Ecto neural progenitor cell (in vitro differentiated cells): ENCODE measurements at places on chromosomes 3 and 15.

DNA sequence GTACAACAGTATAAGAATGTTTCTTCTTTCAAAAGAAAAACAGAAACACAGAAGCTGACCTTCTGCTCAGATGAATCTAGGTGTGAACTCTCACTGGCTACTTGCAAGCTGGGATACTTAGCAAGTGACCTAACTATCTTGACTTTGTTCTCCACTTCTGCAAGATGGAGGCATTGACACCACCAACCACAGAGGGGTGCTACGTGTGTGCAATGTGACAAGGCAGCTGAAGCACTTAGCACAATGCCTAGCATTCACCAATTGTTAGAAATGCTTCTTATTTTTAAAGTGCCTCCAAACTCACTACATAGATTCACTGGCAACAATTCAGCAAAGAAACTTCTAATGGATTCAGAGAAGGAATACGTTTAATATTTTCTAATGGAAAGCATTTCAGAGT, 331.4 kb upstream of the WNT5A start:
- DNase-seq: no peak

- no peak for DNase-seq
Measured at GRCh38 chr3:157868196-157868595, 238.0 kb downstream of the SHOX2 start.

GRCh38 chr3:41188306-41188705, 11.0 kb upstream of the CTNNB1 start:
- DNase-seq: no peak

DNA sequence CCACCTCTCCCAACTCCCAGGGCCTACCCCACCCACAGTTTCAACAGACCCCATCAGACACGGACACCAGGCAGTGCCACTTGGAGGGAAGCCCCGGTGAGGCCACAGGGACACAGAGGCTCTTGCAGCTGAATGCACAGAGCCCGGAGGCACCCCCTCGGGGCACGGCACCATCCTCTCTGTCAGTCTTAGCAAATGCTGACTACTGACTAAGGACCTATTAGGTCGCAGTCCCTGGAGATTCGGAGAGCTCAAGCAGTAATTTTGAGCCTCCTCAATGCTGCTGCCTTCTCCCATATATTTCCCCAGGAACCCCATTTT, 79.9 kb downstream of the VGLL4 start:
- no peak for DNase-seq

DNA sequence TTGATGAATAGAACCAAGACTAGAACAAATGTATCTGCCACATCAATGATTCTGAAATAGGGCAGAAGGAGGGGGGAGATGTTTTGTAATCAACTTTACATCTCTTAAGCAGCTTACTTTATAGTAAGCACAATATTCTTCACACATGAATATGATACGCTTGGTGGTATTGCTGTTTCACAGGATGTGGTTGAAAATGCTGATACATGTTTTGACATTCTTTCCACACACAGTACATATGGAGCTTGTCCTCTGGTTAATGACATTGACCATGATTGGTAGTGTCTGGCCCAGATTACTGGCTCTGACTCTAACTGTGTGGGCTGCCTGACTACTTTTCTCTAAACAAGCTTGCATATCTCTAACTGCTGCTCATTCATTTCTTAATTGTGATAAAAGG, 168.9 kb downstream of the KLHL25 start:
- DNase-seq: no peak

GRCh38 chr3:151305060-151305774, 11.4 kb downstream of the GPR87 start:
- DNase-seq: peak; percentile 63

- DNase-seq: no peak
Measured at GRCh38 chr3:78847603-78848002, 920.2 kb downstream of the ROBO1 start.

- DNase-seq: no peak
Measured at GRCh38 chr3:105842943-105843342, 25.9 kb downstream of the CBLB start.

DNA sequence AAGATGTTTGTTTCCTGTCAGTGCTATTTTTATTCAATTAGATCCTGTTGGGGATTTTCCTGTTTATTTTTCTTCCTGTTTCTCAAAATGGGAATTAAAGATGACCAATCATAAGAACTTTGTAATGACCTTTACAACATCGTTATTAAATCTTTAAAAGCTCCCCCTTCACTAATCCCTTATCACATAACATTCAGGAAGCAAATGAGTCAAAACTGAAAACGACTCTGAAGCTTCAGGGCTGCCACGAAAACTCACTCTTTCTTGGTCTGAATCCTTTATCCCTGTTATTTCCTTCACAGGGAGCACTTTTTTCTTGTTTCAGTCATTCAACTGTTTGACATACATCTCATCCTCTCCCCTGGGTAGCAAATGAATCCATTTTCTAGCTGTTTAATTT, 75.8 kb upstream of the MB21D2 start:
- no peak for DNase-seq

DNA sequence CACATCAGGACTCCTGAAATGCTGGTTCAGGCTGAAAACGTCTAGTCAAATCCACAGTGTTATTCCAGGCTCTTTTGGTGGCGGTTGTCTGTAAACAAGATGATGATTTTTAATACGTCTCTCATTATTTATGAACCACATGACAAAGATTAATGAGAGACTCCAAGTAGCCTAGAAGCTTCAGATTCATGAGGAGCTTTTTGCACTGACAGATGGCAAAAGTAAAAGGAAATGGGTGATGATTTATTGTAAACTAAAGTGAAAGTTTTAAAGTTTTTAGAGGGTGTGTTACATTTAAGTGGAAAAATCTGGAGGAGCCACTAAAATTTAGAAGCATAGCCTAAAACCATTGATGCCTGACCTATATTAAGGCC, 77.0 kb downstream of the BBX start:
- no peak for DNase-seq

DNA sequence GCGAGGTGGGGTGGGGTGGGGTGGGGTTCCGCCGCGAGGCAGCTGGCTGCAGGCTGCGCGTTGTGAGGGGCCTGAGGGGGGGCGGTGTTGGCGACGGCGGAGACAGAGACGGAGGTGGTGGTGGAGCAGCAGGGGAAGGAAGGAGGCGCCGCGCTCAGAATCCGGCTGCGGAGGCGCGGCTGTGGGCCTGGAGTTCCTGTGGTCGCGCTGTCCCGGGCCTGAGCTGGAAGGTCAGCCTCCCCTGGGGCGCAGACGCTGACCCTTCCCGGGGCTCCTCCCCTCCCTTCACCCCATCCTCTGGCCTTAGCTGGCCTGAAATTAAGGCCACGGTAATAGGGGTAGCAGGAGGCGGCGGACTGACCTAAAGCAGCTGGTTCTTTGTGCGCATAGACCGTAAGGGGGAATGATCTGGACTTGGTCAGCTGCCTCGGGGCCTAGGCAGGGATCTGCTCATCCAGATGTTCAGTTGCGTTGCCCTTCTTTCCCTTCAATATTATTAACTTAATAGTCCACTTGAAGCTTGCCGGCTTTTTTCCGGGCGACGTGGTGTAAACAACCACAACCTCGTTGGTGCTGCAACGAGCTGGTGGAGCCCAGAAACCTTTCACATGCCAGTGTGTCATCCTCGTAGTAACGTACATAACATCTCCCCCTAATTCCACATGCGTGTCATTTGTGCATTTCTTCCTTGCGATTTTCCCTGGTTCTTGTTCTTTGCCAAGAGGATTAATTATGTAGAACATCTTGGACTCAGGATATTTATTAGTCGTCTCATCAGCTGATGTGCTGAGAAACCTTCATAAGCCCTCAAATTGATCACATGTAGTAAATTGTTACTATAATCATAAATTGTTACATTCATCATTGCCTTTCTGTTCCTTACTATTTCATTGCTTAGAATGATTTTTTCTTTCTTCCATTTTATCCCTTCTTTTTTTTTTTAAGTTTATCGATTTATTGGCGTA, 626 bp downstream of the SEC62 start:
- DNase-seq: no peak

DNA sequence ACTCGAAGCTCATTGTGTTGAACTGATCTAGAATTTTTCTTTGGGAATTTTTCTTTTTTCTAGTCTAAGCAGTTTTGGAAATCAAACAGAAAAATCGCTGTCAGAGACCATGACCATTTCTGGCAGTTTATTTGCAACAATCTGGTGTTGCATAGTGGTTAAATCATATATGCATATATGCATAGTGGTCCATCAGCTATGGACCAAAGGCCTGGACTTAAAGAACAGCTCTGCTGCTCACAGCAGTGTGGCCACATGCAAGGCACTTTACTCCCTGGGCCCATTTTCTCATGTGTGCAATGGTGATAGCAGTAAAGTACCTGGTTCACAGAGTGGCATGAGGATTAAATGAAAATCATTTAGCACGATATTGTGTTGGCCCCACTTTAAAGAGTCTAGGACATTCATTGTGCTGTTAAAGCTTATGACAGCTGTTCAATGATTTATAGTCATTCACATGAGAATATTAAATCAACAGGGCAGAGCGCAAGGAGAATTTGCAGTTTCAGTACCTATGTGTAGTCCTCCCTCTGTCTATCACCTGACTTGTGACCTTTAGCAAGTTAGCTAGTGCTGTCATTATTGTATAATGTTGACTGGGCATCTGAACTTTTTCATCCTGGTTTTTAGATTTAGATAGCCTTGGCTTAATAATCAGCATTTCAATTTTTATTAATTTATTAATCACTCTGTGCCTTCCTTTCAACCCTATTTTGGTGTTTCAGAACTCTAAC, 46.4 kb downstream of the BLM start:
- DNase-seq: no peak

GRCh38 chr3:82293867-82294266, 532.4 kb upstream of the GBE1 start:
- no peak for DNase-seq

- peak; percentile 40 for DNase-seq
Measured at GRCh38 chr3:128279601-128279880, 126.3 kb downstream of the EEFSEC start.

GRCh38 chr3:11436775-11437174, 164.6 kb downstream of the ATG7 start:
- no peak for DNase-seq

DNA sequence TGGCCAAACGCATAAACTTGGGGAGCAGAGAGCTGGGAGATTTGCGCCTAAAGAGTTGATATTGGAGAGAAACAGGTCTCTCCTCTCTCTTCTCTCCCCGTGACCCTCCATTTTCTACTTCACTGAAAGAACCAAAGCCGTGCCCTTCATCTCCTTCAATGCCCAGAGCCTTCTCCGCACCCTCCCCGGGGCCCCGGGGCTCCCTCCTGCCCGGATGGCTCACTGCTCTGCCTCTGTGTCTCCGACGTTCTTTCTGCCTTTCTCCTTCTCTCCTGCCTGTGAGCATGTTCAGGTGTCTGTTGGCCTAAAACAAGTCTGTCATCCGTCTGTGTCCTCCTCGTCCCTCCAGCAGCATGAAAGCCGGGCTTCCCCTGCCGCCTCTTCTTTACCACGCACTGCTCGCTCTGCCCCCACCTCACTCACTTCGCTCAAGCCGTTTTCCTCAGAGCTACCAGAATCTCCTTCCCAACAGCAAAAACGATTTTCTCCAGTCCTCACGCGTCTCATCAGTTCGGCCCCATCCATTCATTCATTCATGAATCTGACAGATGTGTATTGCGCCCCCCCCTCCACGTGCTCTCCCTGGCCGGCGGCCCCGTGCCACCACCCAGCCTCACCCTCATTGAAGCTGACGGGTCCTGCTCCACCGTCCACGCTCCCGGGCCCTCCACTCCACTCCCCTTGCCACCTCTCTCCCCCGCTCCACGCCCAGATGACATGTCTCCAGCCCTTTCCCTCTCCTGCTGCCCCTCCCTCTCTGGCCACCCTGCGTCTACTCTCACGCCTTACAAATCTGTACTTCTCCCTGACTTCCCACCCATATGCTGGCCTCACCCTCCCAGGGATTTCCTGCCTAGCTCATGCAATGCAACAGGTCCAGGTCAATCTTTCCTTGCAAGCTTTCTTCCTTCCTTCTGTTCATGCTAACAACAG, 10.2 kb downstream of the MUC4 start:
- DNase-seq: no peak

- DNase-seq: no peak
Measured at GRCh38 chr3:179016979-179017670, 54.5 kb downstream of the ZMAT3 start.

GRCh38 chr3:46460051-46460450, 4.7 kb downstream of the LTF start:
- peak; percentile 2 for DNase-seq

DNA sequence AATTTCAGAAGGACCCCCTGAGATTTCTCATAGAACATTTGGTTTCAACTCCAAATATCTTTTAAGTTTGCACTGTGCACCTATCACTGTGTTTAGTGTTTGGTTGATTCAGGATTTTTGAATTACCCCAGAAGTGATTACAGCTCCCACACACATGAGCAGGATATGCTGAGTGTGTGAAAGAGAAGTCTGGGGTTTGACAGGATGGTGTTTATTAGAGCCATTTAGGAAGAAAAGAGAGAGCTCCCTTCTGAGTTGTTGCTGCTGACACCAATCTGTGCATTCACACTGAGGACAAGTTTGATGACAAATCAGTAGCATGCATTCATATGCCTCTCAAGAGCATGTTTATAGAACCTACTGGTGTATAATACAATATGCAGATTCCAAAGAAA, 118.1 kb downstream of the RPL22L1 start:
- no peak for DNase-seq

- DNase-seq: no peak
Measured at GRCh38 chr3:152461460-152461859, 192.7 kb downstream of the MBNL1 start.

GRCh38 chr15:78340231-78341056, at the start of gene CRABP1:
Gene CRABP1, plus strand, starts transcription at chr15:78340353. Its CDS starts 76 bp downstream, at chr15:78340429.
- peak; percentile 71 for DNase-seq

DNA sequence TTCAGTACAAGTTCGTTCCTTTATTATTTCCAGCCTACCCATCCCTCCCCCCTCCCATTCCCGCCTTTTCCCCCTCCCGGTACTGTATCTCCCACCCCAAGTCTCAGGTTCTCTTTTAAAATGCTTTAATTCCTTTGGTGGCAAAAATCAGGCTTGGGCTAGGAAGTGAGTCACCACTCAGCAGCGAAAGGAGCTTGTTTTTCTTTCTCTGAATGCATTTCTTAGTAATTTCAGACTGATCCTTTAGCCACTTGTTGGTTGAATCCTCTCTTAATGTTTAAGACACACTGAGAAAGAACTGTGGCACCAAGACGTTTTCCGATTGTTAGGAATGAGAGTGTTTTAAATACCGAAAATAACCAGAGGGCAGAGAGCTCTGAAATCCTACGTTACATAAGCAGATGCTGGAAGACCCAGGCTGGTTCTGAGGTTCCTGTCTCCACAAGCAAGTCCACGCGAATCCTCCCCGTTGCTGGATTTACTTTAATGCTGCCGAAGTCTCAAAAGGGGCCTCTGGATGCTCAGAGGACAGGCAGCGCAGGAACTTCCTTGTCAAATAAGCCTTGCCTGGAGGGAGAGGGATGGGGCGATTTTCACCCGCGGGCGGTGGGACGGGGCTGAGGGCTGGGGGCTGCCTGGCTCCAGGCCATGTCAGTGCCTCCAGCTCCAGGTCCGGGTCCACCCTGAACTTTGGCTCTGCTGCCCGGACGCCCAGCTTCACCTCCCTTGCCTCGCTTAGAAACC, 854 bp upstream of the COL8A1 start:
- peak; percentile 62 for DNase-seq

- peak; percentile 91 for DNase-seq
Measured at GRCh38 chr15:79310985-79311900, at the start of gene TMED3. Gene TMED3, plus strand, starts transcription at chr15:79311112. Its CDS starts 138 bp downstream, at chr15:79311250.
